Lung (tissue), 17 donors: ENCODE measurements at places on chromosomes 16 and 17. TPM values are rescaled to one million over a fixed set of nuclear protein-coding genes. Genes with fewer than 3 reads are reported as not detected.

GRCh38 chr17:76753061-76753961 is 15.4 kb downstream of the MFSD11 start:
- H3K27me3 ChIP-seq: no peaks in the 10 kb centered on the region
- peaks cover 19% of the 10 kb centered on the region for H3K36me3 ChIP-seq

GRCh38 chr17:14919094-14919493 is 346.0 kb downstream of the PMP22 start:
- no peaks in the 10 kb centered on the region for H3K4me1 ChIP-seq
- H3K36me3 ChIP-seq: no peaks in the 10 kb centered on the region
- H3K27ac ChIP-seq: no peak overlapping the region
- DNase-seq: no peak
- peaks cover 4% of the 10 kb centered on the region for H3K27me3 ChIP-seq

Gene OR1D2
- not detected for polyA plus RNA-seq

Gene MMP2
- polyA plus RNA-seq: 119 TPM

Gene RND2
- 0.25 TPM for polyA plus RNA-seq
